Inflammatory macrophage treated with lipopolysaccharide for 1 hour (primary cell): ENCODE measurements at places on chromosomes 5 and 9.

GRCh38 chr5:58462154-58462553 is 2.3 kb upstream of the PLK2 start:
- DNase-seq: peak; percentile 57

- no peak for DNase-seq
Observed at GRCh38 chr5:179337796-179338676, 7.2 kb downstream of the ADAMTS2 start.

DNA sequence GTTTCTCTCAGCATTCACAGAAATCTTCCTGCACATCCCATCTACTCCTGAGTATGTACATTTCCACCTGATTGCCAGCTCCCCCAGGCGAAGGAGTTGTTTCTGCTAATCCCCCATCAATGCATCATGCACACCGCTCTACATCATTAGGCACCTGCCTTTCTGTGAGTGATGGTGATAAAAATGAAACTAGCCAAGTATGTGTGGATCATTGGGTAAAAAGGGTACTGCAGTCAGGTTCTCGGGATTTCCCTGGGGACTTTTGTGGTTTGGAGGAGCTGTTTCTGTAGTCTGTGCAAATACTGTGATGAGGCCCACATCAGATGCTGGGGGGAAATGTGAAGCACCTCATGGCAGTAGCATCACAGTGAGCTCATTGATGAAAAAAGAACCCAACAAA is 30.4 kb downstream of the CAMK4 start:
- DNase-seq: no peak

DNA sequence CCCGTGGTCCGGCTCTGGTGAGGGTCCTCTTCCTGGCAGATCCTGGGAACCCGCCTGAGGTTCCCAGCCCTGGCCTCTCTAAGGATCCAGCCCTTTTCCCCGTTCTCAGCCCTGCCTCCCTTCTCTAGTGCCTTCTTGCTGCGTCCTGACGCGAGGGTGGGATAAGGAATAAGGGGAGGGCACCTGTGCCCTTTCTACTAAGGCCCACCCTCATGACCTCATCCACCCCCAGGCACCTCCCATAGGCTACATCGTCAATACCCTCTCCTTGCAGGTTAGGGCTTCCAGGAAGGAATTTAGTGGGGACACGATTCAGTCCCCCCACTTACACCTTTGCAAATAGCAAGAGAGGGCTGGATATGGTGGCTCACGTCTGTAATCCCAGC is 10.7 kb upstream of the DIPK1B start:
- no peak for DNase-seq

DNA sequence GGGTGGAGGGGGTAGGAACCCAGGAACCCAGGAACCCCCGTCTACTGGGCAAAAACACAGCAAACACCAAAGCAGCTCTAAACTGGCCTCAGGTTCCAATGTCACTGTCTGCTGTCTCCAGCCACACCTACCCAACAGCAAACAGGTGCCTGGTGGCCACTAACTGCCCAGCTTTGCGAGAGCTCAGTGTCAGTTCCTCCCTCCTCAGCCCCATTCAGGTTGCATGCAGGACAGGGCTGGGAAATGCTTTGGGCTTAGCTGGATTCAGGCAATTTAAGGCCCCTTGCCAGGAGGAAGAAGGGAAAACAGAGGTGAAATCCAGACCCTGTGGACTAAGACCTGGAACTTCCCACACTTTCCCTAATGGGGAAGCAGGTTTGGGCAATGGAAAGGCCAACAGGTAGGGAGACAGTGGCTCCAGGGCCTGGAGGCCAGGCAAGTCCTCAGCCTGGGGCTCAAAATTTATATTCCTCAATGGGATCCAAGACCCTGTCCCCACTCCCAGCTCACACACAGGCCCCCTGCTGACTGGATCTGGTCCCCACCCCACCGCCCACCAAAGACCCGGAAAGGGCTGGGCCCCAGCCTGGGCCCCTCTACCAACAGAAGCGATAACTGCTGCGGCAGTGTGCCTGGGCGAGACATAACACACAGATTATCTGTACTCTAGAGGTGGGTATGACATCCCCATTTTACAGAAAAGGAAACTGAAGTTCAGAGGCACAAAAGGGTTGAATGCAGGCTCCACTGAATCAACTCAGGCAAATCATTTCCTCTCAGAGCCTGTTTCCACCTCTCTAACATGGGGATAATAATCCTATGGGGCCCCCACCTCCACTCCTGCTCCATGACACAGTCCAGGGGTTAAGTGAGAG is 3.5 kb downstream of the EEIG1 start:
- peak; percentile 61 for DNase-seq

GRCh38 chr5:139668064-139668880 is 20.1 kb downstream of the CXXC5 start:
- DNase-seq: peak; percentile 67

DNA sequence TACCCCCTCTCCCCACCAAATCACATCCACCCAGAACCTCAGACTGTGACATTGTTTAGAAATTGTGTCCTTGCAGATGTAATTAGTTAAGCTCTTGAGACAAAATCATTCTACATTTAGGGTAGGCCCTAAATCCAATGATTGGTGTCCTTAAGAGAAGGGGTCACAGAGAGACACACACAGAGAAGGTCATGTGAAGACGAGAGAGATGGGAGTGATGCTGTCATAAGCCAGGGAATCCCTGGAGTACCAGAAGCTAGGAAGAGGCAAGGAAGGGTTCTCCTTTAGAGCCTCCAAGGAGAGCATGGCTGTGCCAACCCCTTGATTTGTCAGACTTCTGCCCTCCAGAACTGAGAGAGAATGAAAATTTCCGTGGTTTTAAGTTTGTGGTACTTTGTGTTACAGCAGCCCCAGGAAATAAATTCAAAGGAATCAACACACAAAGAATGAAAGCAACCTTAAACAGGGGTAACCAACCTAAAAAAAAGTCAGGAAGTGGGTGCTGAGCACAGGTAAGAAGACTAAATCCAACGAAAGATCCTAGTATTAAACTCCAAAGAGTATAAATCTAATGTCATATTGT is 33.6 kb downstream of the TIMD4 start:
- no peak for DNase-seq

DNA sequence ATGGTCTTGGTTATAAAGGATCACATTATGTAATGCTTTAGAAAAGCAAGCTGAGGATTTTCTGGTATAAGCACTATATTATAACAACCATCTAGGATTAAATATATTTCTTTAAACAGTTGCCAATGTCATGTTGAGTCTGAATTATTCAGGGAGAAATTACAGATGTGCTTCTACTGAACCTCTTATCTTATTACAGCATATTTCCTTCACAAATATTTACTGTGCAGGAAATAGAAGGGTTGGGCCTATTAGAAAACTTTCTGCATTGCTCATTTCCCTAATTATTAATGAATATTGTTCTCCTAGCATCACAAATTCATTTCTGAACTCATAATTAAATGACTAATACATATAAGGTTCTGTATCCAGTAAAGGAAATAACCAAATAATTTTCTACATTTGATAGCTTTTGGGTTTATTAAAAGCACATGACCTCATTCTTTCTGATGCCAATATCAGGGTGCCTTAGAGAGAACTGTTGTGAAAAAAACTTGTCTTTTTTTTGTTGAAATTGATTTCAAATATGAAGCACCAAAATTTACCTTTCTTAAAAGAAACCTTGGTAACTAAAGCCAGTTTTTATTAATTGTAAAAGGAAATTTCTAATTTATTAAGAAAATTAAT is 476.8 kb upstream of the PTGER4 start:
- DNase-seq: no peak

DNA sequence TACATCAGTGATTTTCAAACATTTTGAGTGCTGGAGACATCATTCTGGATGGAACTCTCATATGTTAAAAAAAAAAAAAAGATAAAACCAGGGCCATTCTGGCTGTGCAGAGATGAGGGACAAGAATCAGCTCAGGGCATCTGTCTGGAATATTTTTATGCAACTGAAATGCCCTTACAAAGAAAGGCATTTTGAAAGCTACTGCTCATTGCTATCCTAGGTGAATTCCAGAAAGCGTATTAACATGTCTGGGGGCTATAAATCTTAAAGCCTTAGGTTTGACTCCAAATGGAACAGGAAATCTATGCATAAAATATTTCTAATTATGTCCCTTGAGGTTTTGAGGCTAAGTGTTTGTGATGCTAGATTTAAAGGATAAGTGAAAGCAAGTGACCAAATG is 14.9 kb upstream of the PCSK1 start:
- no peak for DNase-seq

- no peak for DNase-seq
Observed at GRCh38 chr9:4069457-4070153, 230.3 kb downstream of the GLIS3 start.

DNA sequence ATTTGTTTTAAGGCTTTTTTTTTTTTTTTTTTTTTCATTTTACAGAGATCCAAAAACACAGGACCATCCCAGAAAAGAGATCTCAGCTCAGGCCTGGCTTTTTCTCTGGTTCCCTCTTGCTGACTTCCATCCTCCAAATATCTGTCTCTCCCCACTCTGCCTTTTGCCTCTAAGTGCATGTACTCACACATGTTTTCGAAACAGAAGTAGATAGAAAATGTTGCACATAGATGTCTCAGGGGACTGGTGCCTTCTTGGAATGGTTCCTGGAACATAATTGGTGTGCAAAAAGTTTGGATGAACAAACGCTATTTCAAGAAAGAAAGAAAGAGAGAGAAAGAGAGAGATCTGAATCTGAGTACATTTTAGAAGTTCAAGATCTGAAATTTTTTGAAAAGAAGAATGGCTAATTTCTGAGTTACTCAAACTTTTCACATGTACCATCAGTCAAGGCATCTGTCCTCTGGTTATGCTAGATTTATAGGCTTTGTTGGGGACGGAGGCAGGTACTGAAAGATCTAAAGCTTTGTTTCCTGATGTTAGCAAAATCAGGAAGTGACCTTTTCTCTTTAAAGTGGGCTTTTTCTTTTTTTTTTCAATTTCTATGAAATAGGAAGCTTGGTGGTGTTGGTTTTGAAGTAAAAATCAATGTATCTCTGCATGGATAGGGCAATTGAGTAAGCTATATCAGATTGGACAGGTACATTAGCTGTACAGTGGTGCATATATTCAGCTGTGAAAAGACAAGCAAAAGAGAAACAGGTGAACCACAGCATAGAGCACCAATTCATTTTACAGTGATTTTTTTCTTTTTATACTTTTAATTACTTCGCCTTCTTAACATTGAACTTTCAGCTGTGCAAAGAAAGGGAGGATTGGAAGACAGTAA is 8.5 kb upstream of the TNFSF8 start:
- no peak for DNase-seq

- no peak for DNase-seq
Observed at GRCh38 chr5:983238-983524, 25.4 kb upstream of the NKD2 start.

DNA sequence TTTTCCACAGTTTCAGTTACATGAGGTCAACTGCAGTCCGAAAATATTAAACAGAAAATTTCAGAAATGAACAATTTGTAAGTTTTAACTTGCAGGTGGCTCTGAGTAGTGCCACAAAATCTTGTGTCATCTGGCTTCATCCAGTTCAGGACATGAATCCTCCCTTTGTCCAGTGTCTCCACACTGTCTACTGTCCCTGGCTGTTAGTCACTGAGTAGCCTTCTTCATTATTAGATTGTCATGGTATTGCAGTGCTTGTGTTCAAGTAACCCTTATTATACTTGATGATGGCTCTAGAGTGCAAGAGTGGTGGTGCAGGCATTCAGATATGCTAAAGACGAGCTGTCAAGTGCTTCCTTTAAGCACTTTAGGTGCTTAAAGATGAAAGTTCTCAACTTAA is 65.3 kb downstream of the CFAP95 start:
- DNase-seq: no peak

DNA sequence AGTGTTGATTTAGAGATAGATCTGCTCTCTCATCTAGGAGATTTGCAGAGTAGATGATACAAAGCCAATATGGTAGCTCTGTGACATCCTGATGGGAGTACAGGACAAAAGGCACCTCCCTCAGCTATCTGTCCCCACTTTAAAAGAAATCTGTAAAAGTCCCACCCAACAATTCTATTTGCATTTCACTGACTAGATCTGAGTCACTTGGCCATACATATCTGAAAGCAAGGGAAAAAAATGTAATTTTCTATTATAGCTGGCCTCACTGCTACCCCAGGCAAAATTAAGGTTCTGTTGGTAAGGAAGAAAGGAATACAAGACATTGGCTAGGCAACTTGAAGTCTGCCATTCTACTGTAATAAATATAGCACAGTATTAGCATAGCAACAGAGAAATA is 96.2 kb upstream of the RNF180 start:
- DNase-seq: no peak

DNA sequence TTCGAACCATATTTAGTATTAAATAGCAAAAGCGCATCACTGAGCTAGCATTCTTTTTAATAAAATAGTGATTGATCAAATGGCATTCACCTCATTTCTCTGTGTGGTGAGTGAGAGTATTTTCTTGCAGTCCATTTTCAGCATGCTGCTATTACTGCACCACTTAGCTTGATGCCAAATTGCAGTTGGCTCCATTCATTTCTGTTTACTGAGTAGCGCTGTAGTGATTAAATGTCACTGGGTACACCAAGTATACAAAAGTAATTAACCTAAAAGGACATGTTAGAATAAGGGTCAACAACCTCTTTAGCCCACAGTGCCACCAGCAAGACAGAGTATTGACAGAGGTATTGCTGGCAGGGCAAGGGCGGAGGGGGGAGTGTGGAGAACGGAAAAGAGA is 122.0 kb downstream of the TLE4 start:
- no peak for DNase-seq

DNA sequence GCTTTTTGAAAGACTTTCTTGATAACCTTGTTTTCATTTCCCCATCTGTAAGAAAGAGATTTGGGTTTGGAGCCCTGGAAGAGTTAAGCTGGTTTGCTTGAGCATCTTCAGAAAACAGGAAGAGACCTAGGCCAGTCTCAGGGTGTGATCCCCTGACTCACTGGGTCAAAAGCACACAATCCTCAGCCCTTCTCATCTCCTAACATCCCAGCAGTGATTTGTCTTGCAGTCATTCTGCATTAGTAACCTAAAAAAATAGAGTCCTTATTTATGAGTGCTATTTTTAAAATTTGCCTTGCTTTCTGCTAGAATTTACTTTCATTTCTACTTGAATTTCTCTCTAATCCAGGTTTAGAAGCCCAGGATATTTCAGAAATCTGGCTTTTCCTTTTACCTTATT is 16.4 kb upstream of the ARSB start:
- no peak for DNase-seq

DNA sequence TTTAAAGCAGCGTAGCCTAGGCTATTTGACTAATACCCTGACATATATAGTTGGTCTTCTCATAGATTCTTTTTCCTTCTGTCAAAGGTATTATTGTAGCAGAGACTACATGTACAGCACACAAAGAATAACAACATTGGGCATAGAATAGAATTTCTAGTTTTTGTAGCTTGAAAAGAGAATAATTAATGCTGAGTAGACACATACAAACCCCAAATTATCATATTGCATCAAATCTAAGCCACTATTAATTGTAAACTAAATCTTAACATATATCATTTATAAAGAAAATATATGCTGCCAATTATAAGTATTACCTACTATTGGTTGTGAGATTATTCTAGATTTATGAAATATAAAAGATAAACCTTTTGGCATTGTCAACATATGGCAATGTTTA is 574.5 kb downstream of the SLCO4C1 start:
- DNase-seq: no peak
